Posterior cingulate gyrus (tissue), 11 donors: ENCODE measurements at places on chromosomes 4 and X.

DNA sequence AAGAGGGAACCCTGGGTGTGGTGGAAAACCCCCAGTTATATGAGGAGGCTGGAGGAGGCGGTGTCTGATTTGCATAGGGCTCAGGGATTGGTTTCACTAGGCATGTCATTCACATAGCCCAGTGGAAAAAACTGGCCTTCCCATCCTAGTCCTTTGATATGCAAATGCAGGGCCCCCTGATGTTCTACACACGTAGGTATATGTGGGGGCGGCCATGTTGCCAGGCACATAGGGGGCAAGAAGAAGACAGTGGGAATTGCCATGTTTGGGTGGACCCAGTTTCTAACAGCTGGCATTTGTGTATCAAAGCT lies 34.0 kb upstream of the ENPP6 start:
- no peak for DNase-seq

- no peak for DNase-seq
Observed at GRCh38 chr4:108783665-108784463, 21.0 kb upstream of the ETNPPL start.

DNA sequence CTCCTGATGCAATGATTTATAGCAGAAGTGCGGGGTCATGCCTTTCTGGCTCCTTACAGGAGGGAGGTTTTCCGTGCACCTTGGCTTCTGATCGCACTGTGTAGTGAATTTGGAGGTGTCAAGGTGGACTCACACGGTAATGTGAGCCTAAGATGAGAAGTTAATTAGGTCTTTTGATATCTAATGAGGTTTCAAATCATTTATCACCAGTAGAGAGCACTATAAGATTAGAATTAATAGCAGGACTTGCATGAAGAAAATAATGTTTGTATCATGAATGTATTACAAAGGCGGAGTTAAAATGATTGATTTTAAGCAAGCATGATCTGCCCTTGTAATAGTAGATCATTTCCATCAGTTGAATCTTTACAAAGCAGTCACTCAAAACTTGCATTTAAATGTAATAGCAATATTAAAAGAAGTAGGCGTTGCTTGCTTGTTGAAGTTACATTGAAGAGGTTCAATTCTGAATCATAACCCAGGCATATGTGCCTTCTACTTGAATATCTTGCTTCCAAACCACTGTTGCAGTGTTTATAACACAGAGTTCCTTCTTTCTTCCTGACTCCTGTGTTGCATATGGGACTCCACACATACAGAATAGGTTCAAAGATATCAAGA lies 152.1 kb downstream of the FMR1NB start:
- DNase-seq = no peak

DNA sequence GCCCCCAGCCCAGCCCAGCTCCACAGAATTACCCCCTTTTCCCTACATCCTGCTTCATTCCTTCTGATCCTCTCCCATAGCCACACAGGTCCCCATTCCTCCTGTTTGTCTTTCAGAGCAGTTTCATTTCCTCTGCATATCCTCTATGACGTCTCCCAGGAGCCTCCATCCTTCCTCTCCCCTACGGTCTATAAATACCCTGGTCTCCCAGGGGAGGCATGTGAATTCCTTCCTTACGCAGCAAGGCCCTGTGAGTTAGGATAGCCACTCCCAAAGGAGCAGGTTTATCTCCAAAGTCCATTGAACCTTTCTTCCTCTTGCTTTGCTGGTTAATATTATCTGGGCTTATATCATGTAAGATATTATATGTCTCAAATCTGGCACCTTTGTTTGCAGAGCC lies 8.4 kb upstream of the APLN start:
- DNase-seq = no peak

- no peak for DNase-seq
Observed at GRCh38 chr4:2047781-2048581, 11.1 kb upstream of the NAT8L start.

DNA sequence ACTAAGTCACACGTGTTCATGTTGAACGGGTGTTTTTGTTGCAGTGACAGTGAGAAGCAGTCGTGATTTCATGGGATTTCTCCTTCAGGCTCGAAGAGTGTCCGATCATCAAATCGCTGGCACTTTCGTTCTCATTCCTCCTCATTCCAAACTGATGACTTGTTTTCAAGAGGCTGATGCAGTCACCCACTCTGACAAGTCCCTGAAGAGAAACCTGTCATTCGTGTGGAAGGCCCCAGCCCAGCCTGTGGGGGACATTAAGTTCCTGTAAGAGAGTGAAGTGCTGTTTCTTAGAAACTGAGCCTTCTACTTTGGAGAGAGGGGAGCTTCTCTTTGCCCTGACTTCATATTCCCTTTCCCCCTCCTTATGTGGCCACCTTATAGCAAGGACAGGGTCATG lies 8.0 kb downstream of the REELD1 start:
- DNase-seq = no peak

- no peak for DNase-seq
Observed at GRCh38 chr4:88746206-88746605, 48.6 kb upstream of the NAP1L5 start.

DNA sequence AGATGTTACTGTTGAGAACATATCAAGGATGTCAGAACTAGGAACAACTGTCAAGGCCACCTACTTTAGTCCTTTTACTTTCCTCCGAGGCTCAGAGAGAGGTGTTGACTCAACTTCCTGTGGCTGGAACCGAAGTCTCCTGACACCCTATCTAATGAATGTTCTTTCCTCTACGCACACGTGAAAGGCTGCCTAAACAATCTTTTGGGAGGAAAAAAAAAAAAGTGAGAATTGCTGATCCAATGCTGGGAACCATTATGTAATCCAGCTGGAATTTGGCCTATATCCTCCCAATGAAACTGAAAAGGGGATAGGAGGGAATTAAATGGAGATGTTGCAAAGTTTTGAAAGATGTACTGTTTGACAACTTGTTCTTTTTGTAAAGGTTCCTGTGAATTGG lies 8.3 kb upstream of the MAP7D3 start:
- DNase-seq = no peak

DNA sequence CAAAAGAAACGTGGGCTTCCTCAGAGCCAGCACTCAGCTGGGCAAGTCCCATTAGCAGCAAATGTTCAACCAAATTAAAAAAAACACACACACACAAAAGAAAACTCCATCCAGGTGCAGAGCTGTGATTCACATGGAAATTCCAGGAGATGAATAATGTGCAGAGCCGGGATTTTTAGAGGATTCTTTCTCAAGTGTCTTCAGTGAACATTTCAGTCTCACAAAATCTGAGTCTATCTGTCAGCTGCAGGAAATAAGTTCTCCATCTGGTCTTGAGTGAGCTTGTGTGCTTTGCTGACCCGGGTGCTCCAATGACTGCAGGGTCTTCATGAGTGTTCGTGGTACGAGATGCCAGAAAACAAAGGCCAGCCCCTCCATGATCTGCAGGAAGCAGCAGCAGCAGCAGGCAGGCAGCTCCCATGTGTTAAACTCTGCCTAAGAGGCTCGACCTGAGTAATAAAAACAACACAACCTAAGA lies 44.3 kb downstream of the RASGEF1B start:
- no peak for DNase-seq

DNA sequence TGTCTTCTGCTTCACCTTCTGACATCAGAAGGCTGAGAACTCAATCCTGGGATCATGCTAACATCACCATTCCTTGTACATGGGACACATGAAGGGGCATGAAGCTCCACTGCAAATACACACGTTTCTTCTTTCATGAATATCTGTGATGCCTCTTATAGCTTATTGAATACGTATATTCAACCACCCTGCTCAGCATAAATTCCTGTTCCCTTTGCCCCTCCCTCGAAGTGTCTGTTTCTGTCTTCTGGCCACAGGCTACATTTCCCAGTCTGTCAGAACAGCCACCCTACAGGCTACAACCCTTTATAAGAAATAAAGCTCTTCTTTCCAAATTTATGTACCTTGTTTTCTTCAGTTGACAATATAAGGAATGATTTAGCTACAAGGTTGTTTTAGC lies 201.3 kb upstream of the STS start:
- DNase-seq = no peak

GRCh38 chr4:132572210-132572609 lies 576.9 kb upstream of the PCDH10 start:
- no peak for DNase-seq

GRCh38 chrX:93673056-93673868 lies at the start of gene NAP1L3:
Gene NAP1L3 (minus strand): TSS chrX:93673578. CDS start chrX:93673304, 274 bp downstream.
- peak; percentile 80 for DNase-seq

- no peak for DNase-seq
Observed at GRCh38 chr4:39032218-39033085, at the start of gene TMEM156. Gene TMEM156 (minus strand): TSS chr4:39032409. CDS start chr4:39032313, 96 bp downstream.

DNA sequence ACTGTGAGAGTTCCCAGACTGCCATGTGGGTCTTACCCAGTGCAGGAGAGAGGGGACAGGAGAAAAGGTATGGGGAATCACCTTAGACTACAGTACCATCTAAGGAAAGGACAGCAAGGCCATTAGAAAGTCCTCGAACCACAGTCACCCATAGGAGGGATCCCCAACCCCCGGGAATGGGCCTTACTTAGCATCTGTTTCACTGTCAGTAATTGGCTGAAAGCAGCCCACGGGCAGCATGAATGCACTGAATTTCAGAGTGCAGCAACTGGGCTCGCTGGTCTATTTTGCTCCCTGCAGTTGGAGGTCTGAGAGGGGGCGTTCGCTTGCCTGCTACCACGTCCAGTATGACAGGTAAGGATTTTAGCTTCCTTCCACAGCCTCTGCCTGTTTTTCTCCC lies 50.4 kb upstream of the KLHL8 start:
- DNase-seq = no peak

DNA sequence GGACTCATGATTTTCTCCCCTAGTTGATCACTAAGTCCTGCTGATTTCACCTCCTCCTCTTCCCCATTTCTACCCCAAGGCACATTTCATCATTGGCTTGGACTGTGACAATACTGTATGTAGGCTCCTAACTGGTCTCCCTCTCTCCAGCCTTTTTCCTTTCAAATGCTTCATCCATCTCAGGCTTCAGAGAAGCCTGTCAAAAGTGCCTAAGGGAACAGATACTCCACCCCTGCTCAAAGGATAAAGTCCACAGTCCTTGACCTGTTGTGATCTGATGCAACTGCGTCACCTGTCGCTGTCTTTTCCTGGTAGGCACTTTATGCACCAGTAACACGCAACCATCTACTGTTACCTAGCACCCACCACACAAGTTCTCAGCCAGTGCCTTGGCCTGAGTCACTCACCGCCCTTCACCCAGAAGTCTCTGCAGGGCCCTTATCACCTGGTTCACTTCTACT lies 12.8 kb downstream of the SCARB2 start:
- DNase-seq = no peak

GRCh38 chr4:23006756-23007155 lies 314.0 kb downstream of the GBA3 start:
- no peak for DNase-seq

DNA sequence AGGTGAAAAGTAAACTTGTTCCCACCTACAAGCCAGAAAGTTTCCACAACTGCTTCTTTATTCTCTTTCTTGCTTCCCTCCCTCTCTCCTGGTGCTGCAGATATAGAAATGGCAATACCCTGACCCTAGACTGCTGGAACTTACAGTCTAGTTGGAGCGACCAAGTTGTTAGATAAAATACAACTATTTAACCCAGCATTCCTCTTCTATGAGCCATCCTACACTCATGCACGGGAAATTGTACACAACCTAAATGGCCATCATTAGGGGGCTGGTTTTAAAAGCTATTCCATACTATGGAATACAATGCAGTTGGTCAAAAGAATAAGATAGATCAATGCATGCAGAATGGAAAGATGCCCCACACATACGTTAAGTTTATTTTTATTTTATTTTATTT lies 41.1 kb downstream of the PJA1 start:
- DNase-seq = no peak

- DNase-seq = no peak
Observed at GRCh38 chrX:130702867-130703707, 199.9 kb downstream of the ENOX2 start.

- DNase-seq = peak; percentile 50
Observed at GRCh38 chr4:95122001-95122400, 364.2 kb downstream of the BMPR1B start.
